ENCODE measurements at places on chromosomes 1 and 21. TPM values are rescaled to one million over a fixed set of nuclear protein-coding genes. Genes with fewer than 3 reads are reported as not detected.

The TSPAN1 gene
- total RNA-seq: 8.9 TPM

The LINGO4 gene
- total RNA-seq: not detected

The SPAG17 gene
- not detected for total RNA-seq

- no peak for DNase-seq
These were observed 19.3 kb downstream of the OBSCN start for GRCh38 chr1:228226956-228227791.

The TSACC gene
- not detected for total RNA-seq

DNA sequence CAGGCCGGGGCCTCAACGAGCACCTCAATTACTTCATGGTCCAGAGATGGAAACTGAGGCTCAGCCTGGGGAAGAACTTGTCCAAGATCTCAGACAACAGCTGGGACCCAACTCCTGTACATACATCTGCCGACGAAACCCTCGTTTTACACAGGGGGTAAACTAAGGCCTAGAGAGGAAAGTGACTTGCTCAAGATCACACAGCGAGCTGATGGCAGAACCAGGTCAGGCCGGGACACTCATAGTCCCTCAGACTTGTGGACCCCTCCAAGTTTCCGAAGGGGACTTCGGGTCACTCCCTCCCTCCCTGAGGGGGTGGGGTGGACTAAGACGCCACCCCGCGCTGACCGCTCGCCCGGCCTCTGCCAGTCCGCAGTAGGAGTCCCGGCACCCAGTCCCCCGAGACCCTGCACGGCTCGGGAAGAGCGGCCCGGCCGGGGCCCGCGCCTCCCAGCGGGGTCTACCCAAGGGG, 430 bp downstream of the WASF2 start:
- DNase-seq: no peak

DNA sequence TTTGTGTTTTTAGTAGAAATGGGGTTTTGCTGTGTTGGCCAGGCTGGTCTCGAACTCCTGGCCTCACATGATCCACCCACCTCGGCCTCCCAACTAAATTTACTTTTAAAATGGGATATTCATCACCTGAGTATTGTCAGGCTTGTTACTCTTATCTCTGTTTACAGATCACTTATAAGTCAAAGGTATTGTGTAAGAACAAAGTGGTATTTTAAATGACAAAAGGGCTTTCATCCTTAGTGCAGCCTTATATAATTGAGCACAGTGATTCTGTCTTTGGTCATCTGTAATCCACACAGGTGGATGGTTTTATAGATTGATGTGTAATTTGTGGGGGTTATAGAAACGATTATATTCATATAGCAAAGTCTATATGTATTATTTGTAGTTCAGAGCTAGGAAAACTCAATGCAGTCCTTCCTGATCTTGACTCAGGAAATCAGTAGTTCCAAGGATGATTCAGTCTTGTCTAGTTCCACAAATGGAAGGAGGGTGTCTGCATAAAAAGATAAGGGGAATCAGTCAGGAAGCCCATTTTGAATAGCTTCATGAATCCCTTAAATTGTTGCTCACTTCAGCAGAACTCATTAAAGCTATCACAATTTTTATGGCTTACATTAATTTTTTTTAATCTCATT, 34.6 kb downstream of the STXBP3 start:
- no peak for DNase-seq

DNA sequence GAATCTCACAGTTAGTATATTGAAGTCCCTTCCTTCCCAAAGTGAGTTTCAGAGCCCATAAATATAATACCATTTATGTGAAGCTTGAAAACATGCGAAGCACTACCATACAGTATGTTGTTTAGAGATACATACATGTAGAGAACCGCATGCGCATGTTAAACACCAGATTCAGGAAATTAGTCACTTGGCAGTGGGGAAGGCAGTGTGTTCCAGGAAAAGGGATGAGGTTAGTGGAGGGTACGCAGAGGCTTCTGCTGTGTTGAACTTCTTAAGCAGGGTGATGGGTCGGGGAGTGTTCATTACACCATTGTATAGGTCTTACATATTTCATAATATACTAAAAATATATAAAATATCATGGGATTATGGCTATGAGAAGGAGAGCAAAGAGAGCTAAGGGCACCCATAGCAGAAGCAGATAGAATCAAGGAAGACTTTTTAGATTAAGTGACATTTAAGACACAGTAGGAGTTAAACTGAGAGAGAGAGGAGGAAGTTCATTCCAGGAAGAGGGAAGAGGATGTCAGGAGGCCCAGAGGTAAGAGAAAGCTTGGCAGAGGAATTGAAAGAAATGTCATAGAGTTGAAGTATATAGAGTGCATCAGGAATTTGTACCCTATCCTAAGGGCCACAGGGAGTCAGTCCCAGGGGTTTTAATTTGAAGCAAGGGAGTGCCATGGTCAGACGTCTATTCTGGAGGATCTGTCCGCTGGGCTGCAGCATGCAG, 43.5 kb upstream of the SARS1 start:
- DNase-seq: no peak

DNA sequence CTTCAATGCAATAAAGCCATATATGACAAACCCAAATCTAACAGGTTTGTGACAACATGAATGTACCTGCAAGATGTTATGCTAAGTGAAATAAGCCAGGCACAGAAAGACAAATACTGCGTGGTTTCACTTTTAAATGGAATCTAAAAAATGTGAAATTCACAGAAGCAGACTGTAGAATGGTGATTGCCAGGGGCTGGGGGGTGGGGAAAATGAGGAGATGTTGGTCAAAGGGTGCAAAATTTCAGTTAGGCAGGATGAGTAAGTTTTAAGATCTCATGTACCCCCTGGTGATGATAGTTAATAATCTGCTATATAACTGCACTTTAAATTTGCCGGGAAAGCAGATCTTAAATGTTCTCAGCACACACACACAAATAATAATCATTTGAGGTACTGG, 160.5 kb downstream of the PTBP2 start:
- DNase-seq: no peak

The TDRD10 gene
- 4.6 TPM for total RNA-seq

DNA sequence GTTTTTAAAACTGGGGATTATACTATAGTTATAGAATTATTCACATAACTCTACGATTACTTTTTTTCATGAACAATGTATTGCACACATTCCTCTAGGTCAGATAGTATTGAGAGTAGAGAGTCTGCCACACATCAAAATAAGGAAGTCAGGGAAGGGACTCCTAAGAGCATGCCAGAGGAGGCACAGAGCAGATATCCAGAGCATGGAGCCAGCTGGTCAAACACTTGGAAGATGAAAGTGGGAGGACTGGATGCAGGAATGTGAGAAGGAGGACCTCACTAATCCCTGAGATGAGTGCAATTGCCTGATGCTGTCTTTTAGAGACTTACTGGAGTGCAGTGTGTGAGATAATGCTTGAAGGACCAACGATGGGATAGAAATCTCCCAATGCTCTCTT, 9.6 kb upstream of the RFX5 start:
- DNase-seq: no peak

- no peak for DNase-seq
These were observed 107.2 kb downstream of the EDEM3 start for GRCh38 chr1:184647471-184647870.

DNA sequence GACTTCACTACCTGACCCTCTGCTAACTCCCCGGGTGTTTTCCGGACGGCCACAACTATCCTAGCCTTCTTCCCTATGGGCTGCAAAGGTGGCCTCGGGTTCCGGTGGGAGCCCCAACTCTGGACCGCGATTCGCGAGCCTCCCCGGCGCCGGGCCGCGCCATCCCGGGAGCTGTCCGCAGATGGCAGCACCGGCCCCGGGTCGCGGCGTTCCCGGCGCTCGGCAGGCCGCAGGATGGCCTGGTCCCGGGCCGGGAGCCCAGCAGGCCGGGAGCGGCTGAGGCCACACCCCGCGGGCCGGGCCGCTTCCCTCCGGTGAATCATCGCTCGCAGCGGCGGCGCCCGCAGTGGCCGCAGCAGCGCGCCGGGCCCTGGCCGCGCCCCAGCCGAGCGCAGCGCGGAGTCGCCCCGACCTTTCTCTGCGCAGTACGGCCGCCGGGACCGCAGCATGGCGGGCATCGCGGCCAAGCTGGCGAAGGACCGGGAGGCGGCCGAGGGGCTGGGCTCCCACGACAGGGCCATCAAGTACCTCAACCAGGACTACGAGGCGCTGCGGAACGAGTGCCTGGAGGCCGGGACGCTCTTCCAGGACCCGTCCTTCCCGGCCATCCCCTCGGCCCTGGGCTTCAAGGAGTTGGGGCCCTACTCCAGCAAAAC, at the start of gene CAPN2:
Gene CAPN2, plus strand, starts transcription at position 346 of the 656 bp plus-strand sequence. Its CDS starts 102 bp downstream, at position 448.
- DNase-seq: no peak

The RGL1 gene
- total RNA-seq: 23.1 TPM

- no peak for DNase-seq
These were observed 10.4 kb upstream of the PPT1 start for GRCh38 chr1:40107290-40107959.

DNA sequence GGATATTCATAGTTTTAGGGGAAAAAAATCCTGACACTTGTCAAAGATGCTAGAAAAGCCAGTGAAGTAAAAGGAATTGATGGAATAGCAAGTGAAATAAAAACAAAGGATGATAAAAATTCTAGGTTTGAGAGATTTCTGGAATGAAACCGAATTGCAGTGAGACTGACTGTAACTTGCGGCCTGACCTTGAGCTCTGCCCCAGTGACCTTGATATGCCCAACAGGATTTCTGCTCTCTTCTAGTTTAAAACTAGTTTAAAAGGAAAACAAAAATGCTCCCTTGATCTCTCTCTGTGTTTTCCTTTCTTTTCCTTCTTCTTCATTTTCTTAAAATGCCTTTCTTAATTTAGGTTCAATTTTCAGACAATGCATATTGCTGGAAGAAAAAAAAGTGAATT, 54.9 kb upstream of the IFI44L start:
- DNase-seq: no peak

GRCh38 chr1:34366875-34367624, 190.3 kb downstream of the C1orf94 start:
- DNase-seq: no peak

DNA sequence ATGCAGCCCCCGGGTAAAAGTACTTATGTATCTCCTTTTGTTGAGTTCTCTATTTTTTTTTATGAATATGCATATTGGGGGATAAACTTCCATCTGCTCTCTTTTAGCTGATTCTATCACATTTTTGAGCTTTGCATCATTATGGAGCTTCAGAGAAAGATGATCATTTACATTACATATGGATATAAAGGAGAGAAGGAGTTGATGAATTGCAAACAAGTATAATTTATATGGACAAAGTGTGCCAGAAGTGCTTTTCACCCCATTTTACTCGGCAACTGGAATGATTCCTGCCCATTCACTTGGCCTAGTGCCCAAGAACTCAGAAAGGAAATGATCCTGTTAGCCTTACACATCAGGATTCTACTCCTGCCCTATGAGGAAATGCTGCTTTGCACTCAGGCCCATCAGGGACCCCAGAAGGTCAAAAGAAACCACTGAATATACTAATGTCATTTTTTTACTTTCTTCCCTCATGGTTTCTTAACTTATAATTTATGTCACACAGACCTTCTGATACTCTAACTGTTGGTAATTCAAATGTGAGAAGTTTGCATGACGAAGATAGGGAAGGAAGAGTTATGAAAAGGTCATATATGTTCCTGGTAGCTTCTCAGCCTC, 65.6 kb downstream of the SAMSN1 start:
- no peak for DNase-seq

The PLEKHM2 gene
- total RNA-seq: 129 TPM

DNA sequence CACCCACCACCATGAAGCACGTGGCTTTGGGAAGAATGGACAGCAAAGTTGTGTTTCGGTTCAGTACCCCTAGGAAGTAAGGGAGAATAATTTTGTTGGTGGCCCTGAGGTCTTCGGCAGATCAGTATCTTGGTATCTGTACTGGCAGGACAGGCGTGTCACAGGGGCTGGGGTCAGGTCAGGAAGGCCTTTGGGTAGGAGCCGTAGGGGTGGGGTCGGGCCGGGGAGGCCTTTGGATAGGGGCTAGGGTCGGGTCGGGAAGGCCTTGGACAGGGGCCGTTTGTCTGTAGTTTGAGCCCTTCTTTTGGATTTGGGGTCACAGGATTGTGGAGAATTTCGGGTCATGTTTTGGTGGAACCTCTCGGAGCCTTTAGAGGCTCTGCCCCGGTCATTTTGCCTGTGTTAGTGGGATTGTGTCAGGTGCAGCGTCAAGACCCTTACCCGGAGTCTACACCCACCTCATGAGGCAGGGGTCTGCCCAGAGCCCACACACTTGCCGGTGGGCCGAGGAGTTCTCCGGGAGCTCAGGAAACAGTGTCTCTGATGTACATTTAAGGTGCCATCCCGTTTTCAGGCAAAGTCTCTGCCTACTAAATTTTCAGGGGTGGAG, 75.3 kb upstream of the COL6A1 start:
- DNase-seq: no peak

The EVA1C gene
- total RNA-seq: 147 TPM

GRCh38 chr21:39852726-39853500, 14.3 kb upstream of the PCP4 start:
- DNase-seq: no peak

DNA sequence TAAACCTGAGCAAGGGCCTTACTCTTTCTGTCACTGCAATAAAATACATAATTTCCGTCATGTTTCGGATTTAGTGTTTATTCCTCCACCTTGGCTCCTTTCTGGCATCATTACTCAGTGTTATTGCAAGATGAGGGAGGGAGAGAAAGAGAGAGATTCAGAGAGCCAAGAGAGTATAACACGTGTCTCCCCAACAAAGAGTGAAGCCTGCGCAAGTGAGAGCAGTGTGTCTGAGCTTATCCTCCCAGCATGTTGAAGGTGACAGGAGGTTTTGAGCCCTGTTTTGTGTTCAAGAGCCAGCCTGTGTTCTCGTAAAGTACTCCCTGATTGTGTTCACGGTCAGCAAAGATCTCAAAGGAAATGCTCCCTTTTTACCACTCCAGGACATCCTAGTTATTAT, 6.3 kb downstream of the RUNX1 start:
- no peak for DNase-seq

GRCh38 chr1:236990052-236990445, 14.2 kb downstream of the MT1HL1 start:
- DNase-seq: peak; percentile 4

Measured in ascending aorta (tissue), 2 donors.